Activated naive CD4-positive, alpha-beta T cell (primary cell): ENCODE measurements at places on chromosomes 12 and 14.

- DNase-seq: no peak
These were observed 698.7 kb upstream of the TBX3 start for GRCh38 chr12:115382681-115383080.

DNA sequence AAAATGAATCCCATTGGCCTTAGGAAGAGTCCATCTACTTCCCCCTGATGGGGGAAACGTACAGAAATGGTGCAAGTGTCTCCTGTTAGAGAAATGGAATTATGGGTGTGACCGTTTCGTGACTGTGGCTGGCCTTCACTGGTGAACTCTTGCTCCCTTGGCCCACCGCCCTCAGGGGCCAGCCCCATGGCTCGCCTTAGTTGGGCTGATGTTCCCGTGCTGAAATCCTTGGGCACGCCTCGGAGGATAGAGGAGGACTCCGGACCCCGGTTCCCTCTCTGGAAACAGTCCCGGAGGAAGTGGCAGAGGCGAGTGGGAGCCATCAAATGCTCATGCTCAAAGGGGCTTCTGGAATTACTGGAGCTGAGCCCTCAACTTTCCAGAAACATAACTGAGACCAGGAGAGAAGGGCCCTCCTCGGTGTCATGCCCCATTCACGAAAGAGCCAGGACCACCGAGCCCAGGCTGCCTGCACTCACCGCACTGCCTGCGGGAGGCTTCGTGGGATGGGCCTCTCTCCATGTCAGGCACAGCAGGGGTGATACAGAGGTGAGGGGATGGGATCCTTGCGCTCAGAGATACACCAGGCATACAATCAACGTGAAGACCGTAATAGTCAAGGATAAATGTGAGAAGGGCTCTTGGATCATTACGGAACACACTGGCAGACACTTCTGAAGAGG lies 10.1 kb upstream of the CACNA2D4 start:
- no peak for DNase-seq

GRCh38 chr12:95736631-95737030 lies 53.9 kb downstream of the NTN4 start:
- no peak for DNase-seq

DNA sequence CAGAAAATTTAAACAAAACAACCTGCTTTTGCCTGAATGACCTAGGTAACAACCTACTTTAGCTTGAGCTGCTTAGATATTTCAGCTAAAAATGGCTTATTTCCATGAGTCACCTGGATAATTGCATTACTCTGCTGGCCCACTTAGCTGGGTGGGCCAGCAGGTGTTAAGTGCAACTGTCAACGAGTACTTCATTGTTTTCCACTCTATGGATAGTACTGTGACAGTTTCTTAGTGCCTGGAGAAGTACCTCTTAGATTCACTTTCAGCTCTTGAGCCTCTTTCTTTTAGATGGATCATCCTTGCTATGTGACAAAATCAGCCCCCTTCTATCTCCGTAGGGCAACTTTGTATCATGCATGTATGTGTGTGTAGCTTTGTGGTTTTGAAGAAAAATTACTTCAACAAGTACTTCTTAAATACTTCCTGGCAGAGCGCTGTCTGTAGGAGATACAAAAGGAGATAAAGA lies 368.2 kb upstream of the ATP2B1 start:
- DNase-seq: no peak

DNA sequence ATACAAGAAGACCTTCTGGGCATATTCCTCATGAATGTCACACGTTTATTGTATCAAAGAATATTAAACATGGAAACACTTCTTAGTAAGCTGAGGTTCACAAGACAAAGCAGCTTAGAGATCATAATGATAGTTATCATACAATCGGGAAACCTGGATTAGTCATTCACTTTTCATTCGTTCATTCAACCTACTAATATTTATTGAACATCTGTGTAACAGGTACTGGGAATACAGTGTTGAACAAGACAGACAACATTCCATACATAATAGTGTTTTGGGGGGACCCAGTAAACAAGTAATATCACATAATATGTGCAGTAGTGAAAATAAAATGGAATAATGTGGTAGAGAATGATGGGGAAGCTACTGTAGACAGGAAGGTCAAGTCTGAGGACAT lies 100.6 kb upstream of the GRIP1 start:
- DNase-seq: no peak

GRCh38 chr12:29640589-29641345 lies 143.0 kb downstream of the TMTC1 start:
- DNase-seq: no peak

GRCh38 chr12:64496839-64497400 lies 45.0 kb downstream of the TBK1 start:
- no peak for DNase-seq

GRCh38 chr12:10065241-10065640 lies 33.5 kb downstream of the CLEC1A start:
- no peak for DNase-seq

- DNase-seq: no peak
These were observed 22.4 kb downstream of the ARG2 start for GRCh38 chr14:67641902-67642749.

- DNase-seq: no peak
These were observed 5.4 kb upstream of the KRT76 start for GRCh38 chr12:52782502-52782901.

DNA sequence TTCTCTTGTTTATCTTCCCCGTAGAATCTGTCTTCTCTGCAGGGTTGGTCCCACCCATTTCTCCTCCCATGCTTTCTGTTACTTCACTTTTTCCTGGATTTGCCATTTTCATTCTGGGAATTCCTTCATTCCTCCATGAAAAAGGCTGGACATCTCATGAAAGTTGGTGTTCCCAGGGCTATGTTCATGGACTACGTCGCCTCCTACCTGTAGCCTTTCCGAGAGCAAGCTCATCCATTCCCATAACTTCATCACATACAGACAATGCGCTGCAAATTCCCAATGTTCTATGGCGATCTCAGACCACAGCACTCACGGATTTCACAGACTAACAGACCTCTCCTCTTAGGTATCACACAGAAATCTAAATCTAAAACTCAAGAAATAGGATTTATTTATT lies 217.1 kb downstream of the EXOC5 start:
- DNase-seq: no peak
